Astrocyte of the spinal cord (primary cell): ENCODE measurements at places on chromosomes 6 and 20.
A peak's percentile ranks its signal among the peaks of the same experiment; 100 is the strongest.

DNA sequence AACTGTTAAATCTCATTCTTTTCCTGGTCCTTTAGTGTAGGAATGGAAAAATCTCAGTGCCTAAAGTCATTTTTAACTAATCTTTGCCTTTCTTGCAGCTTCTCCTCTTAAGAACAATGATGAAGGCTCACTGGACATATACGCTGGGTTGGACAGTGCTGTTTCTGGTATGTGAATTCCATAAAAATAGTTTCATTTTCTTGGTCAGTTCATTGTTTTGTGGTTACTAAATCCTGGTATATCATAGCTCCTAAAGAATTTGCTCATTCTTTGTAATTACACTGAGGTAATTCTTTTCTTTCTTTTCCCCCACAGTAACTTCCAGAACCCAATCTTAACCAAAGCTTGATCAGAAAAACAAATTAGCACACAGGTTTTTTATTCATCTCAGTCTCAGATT is 23.4 kb downstream of the CASP8AP2 start:
- DNase-seq: peak; percentile 48

GRCh38 chr20:37673444-37673843 is 20.4 kb upstream of the CTNNBL1 start:
- no peak for DNase-seq

GRCh38 chr6:74623027-74623426 is 582.8 kb downstream of the COL12A1 start:
- DNase-seq: no peak

GRCh38 chr6:71621918-71622519 is 264.3 kb upstream of the RIMS1 start:
- peak; percentile 30 for DNase-seq

- DNase-seq: peak; percentile 72
These were observed 23.1 kb downstream of the GNAS start for GRCh38 chr20:58875541-58876134.

GRCh38 chr6:32154514-32155161 is 697 bp downstream of the PPT2 start:
- peak; percentile 64 for DNase-seq

- no peak for DNase-seq
These were observed 189.7 kb downstream of the SYNDIG1 start for GRCh38 chr20:24658920-24659660.

GRCh38 chr6:150617496-150618460 is 18.1 kb downstream of the PLEKHG1 start:
- DNase-seq: no peak

- DNase-seq: no peak
These were observed 16.2 kb downstream of the BNIP5 start for GRCh38 chr6:36320475-36320874.

- peak; percentile 84 for DNase-seq
These were observed 47.5 kb downstream of the CD83 start for GRCh38 chr6:14165091-14165490.

GRCh38 chr6:35747877-35748276 is 11.0 kb downstream of the ARMC12 start:
- no peak for DNase-seq

DNA sequence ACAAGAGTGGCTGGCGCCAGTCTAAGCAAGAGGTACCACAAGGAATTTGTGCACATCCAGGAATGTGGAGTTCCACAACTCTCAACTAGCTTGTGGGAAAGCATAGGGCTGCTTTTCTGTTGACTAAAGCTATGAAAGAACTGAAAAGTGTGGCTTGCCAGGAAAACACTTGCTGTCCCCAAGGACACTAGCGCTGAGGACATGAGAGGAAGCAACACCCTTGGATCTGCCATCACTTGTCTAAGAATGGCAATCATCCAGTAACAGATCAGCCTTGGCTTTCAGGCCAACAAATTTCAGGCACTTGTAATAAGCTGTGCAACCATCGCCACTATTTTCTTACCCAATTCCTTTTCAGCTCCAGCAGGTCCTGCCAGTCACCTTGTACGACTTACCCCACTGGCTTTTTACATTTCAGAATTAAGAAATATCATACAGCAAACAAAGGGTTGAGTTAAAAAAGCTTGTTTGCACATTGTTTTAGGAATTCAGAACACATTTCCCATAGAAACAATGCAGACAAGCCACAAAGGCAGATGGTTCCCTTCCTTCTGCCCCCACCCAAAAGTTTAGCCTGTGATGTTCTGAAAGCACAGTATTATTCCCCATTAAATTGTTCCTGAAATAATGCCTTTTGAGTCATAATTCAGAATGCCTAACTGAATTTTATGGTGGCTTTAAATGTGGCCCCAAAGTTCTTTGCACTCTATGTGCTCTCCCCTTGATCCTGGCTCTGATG is 57.9 kb upstream of the SSTR4 start:
- no peak for DNase-seq

GRCh38 chr6:106254636-106255035 is 70.9 kb downstream of the ATG5 start:
- DNase-seq: peak; percentile 62

DNA sequence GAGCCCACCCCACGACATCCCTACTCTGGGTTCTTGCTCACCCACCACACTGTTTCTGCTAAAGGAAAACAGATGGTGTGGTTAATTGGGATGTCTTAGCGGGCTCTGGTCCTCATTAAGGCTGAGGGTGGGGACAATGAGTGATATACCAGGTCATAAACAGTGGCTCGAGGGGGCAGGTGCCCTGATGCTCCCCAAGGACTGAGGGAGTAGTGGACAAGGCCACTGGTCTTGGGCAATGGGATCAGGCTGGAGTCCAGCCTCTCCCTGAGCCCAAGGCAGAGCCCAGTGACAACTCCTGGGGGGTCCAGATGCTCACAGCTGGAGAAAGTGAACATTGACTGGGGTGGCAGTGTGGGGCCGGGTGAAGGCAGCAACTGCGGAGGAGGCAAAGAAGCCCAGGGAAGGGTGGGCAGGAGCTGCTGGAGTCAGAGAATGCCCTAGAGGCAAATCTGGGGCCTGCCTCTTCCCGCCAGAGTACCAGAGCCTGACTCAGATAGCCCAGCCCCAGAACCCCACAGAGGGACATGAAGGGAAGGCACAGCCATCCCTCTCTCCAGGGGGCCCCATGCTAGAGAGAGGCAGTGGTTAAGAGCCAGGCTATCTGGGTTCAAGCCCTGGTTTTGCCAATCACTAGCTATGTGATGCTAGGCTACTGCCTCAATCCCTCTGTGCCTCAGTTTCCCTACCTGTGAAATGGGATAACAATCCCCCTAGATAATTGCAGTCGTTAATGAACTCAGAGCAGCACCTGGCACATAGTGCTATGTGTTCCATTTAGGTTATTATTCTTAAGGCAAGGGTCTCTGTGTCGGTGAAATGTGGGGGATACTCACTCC is 72.3 kb downstream of the MRPL14 start:
- peak; percentile 63 for DNase-seq

DNA sequence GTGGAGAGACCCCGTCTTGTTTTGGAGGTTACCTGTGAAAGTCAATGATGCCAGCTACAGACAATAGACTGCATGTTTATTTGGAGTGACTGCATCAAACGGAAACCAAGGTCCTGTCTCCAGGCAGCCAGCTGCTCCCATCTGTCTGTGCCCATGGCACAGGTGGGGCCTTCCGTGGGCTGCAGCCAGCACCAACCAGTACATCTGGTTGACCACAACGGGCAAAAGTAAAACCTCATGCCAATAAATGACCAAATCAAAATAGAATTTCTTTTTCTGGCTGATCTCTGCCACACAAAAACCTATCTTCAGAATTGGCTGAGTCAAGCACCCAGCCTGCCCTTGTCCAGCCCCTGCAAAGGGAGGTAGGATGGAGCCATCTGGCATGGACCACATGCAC is 33.5 kb downstream of the DLL1 start:
- no peak for DNase-seq

DNA sequence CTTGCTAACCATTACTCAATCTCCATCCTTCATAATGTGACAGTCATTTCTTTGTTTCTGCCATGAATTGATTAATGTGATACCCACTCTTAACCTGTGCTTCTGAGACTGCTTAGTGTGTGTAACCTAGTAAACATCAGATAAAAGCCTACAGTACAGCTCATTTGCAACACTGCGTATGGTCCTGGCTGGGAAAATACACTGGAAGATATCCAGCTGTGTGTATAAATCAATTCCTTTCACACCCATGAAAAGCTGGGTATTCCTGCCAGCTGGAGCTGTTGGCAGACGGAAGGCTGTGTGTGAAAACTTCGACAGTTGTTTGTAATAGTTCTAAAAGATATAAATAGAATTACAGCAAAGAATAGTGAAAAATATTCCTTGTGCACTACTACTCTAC is 509.2 kb downstream of the FRK start:
- no peak for DNase-seq

DNA sequence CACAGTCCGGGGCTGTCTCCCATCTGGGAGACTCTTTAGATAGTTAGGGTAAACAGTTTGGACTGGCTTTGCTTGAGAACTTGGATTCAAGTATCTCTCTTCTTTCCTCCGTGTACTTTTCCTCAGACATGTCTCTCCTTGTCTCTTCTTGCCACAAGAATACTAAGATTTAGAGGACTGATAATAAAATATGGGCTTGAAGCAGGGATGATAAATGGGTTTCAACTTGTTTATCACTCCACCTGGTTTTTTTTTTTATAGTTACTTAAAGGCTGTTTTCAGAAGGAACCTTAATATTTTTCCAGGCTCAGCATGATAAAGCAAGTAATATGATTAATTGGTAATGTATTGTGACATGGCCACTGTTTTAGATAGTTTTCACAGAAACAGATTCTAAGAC is 40.9 kb upstream of the KIF13A start:
- no peak for DNase-seq

DNA sequence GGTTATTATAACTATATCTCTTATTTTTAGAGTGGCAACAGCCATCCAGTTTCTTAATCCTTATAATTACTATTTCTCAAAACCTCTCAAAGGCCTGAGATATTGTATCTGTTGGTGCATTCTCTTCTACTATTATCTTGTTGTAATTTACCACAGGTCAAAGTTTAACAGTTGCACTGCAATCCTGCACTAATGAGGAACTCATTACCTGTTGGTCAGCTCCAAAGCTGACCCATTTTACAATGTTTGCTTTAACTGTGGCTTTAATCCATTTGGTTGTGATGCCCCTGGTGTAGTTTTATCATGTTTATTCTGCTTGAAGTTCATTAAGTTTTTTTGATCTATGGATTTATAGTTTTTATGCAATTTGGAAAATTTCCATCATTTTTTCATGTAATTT is 6.3 kb upstream of the ADGB start:
- DNase-seq: no peak

- DNase-seq: peak; percentile 87
These were observed 82.4 kb downstream of the RTN4IP1 start for GRCh38 chr6:106546691-106547414.

DNA sequence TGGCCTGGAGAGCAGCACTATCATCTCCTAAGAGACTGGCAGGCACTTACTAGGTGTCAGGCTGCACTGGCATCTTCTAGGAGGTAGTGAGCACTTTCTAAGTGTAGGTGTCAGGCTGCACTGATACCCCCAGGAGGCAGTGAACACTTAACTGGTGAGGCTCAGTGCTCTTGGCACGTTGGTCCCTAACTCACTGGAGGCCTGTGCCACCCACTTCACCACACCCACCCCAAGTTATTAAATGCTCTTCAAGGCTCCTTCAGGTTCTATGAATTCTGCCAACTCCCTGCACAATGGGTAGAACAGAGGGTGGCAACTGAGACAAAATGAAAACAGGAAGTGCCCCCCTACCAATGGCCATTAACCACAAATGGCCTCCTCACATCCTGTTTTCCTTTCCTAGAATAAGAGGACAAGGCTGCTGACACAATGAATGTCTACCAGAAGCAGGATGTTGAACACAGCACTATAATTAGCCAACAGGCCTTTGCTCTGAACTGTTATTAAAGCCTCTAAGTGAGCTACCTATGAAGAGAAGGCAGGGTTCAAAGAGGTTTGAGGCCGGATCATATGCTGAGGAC is 29.4 kb downstream of the NCOA5 start:
- DNase-seq: no peak
